ENCODE measurements at places on chromosomes 6 and 20.
A peak's percentile ranks its signal among the peaks of the same experiment; 100 is the strongest.

- no peak for DNase-seq
Observed at GRCh38 chr6:152874846-152875568, 107.8 kb downstream of the FBXO5 start.

DNA sequence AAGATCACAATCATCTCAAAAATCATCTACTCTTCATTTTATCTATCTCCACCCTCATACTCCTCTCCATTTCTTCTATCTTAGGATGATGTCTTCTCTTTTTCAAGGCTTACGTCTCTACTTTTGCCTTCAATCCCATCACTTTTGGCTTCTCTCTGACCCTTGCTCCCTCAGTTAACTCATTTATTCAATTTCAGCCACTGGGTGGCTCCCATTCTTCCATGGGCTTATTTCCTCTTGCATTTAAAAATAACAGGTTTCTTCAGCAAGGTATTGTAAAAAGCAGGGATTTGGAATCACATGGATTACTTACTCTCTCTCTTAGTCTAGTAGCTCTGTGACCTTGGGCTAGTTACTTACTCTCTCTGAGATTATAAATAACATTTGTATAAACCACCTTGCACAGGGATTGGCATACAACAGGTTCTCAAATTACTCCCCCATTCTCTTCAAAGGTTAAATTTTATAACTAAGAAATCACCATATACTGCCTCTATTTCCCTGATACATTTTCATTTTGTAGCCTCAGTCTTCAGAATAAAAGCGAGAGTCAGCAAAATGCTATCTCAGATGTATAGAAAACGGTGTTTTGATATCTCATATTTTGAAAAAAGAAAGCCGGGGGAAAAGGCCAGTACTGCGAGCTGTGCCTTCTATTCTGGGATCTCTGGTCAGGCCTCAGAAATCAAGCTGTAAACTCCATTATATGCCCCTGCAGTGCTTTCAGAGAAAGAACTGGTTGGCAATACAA is 5.5 kb downstream of the ZSCAN12 start:
- DNase-seq: no peak

GRCh38 chr20:43716757-43717615 is 9.8 kb downstream of the GTSF1L start:
- no peak for DNase-seq

DNA sequence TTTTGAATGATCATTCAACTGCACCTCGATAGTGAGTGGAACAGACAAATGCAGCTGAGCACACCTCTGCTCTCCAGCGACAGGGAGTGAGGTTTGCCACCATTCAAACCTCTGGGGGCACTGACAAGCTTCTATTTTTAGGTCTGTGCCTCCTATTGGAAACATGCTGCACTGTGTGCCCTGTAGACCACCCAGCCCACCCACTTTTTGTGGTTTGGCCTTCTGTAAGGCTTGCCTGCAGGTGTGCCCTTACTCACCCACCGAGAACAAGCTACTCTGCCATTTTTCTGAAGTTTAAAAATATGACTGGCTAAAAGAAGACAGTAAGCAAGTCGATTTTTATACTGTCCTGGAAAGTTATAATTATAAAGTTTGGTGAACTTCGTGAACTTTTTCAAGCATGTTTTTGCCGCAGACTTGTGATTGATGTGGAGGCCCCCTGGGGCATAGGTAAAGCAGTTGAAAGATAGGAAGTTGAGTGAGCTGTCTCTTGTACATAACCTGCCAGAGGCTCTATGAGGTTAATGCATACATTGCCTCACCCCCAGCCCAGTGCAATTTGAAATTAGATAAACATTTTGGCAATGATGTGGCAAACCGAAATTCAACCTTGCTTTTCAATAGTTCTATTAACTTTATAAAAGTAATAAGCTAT is 53.8 kb downstream of the ADGRG6 start:
- DNase-seq: no peak

GRCh38 chr6:24445704-24446103 is 43.0 kb downstream of the MRS2 start:
- DNase-seq: no peak

DNA sequence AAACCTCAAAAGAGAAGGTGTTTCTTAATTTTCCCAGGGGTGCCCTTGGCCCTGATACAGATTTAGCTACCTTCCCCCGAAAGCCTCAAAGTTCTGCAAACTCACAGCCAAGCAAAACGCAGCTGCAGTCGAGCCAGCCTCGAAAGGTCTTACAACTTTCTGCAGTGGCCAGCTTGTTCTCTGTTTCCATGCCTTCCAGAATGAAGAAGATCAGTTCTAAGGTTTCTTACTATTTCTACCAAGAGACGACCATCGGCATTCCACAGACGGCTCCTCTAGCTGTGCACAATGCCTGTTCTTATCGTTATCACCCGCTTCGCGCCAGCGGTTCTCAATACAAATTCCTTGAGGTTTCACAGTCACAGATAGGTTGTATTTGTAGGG is 28.5 kb upstream of the CCR6 start:
- DNase-seq: no peak

- no peak for DNase-seq
Observed at GRCh38 chr20:61629602-61630390, 377.7 kb downstream of the CDH4 start.

DNA sequence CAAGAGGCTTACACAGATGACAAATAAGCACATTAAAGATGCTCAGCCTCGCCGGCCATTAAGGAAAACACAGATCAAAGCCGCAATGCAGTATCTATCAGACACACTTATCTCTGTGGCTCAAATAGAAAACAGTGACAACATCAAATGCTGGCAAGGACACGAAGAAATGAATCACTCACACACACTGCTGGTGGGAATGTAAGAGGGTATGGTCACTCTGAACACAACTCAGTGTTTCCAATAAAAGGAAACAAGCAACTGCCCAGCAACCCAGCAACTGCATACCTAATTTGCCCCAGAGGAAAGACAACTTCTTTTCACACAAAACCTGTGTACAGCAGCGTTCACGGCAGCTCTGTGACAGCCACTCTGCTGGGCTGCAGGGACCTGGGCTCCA is 155.8 kb downstream of the WDR27 start:
- DNase-seq: no peak

- DNase-seq: no peak
Observed at GRCh38 chr6:166583230-166583965, 3.1 kb downstream of the RAMACL start.

DNA sequence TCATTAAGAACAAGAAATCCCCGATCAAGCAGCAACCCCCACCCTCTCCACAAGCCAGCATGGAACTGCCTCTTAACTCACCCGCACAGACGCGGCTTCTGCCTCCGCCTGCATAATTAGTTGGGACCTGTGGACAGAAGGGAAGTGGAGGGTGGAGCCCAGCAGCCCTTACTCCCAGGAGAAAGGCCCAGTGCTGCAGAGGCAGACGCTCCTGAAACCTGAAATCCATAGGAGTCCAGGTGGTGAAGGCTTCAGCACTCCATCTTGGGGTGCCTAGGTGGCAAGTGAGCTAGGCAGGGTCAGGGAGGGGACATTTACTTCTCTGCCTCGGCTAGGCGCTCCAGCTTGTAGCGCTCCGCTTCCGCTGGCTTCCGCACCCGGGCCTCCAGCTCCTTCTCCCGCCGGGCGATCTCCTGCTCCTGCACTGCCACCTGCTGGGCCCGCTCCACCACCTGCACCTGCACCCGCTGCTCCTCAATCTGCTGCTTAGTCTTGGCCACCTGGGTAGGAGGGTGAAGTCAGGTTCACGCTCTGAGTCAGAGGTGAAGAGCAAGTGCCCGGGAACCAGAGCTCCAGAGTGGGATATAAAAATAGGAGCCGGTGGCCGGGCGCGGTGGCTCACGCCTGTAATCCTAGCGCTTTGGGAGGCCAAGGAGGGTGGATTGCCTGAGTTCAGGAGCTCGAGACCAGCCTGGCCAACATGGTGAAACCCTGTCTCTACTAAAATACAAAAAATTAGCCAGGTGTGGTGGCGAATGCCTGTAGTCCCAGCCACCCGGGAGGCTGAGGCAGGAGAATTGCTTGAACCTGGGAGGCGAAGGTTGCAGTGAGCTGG is 10.7 kb downstream of the TUBB start:
- peak; percentile 88 for DNase-seq

- DNase-seq: no peak
Observed at GRCh38 chr6:37903351-37904340, 84.1 kb downstream of the ZFAND3 start.

DNA sequence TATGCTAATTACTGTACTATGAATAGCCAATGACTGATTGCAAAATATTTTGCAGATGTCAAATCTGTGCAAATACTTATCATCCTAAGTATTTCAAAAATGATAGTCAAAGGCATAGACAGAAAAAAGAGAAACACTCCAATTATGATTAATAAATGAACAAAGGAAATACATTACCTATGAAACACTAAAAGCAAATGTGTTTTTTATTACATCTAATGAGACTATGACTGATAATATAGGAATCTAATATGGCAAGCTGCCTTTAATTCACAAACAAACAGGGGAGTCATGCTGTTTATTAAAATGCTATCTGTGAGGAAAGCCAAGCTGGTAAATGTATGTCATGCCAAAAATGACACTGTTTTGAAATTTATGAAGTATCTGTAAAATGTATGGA is 713.2 kb upstream of the NRSN1 start:
- no peak for DNase-seq

DNA sequence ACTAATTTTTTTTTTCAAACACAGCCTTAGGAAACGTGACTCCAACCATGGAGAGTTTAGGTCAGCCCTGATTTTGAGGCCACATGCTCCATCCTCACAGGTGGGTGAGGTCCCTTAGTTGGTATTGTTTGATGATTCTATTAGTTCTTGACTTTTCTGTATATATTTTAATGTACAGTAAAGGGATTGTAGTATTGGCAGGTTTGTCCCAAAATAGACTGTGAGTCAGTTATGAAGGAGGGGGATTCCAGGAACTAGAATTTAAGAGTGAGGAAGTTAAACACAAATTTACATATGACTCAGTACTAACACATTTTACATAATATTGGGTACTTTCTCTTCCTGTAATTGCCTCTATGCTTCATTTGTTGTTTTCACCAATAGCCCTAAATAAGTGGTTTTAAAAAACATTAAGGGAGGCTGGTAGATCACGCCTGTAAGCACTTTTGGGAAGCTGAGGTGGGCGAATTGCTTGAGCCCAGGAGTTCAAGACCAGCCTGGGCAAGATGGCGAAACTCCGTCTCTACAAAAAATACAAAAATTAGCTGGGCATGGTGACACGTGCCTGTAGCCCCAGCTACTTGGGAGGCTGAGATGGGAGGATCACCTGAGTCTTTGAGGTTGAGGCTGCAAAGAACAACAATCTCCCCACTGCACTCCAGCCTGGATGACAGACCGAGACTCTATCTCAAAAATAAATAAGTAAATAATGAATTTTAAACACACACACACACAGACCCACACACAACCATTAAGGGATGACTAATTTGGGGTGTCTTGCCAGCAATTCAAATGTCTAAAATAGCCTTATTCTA is 81.8 kb downstream of the SGK1 start:
- DNase-seq: peak; percentile 52

DNA sequence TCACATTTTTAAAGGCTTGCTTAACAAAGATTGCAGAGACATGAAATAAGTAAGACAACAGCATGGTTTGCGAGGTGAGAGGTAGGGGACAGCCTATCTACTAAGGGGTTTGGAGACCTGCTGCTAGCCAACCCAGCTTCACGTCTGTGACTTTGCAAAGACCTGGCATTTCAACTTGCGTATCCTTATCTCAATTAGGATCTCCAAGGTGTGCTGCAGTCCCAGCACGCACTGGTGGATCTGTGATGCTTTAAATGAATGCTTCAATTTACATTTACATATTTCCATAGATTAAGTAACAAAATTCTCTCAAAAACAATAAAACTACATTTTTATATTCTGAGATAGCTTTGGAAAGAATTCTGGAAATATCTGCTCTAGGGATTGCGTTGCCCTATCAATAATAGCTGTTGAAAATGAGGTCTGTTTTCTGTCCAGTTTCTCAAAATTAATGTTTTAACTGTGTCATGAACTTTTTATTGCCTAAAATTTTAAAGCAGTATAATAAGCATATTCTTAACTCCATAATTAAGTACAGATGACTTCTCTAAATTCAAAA is 124.4 kb upstream of the EDN1 start:
- no peak for DNase-seq

DNA sequence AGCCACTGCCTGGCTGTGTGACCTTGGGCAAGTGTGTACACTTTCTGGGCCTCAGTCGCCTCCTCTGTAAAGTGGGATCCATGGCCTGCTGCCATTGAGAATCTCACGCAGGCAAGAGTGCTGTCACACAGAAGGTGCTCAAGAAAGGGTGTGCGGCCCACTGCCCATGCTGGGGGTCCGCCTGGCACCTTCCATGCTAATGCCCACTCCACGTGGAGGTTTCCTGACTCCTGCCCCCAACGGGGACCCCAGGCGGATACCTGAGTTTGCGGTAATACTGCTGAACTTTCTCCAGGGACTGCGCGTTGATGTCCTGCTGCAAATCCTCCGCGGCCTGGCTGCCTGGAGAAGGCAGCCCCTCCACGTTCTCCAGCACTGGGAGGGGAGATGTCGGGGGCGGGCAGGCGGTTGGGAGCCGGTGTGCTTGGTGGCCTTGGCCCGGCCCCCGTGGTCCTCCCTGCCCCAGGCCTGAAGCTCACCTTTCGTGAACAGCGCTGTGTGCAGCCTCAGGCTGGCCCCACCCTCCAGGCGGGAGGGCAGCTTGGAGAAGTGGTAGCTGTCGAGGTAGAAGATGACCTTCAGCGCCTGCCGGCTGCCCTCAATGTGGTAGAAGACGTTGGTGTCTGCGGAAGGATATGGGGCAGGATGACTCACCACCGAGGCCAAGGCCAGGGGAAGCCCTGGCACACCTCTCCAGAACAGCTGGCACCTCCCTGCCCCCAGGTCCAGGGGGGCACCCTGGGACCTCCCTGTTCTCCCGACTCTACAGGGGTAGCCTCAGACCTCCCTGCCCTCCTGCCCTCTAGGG is 195.6 kb downstream of the PREX1 start:
- DNase-seq: no peak

DNA sequence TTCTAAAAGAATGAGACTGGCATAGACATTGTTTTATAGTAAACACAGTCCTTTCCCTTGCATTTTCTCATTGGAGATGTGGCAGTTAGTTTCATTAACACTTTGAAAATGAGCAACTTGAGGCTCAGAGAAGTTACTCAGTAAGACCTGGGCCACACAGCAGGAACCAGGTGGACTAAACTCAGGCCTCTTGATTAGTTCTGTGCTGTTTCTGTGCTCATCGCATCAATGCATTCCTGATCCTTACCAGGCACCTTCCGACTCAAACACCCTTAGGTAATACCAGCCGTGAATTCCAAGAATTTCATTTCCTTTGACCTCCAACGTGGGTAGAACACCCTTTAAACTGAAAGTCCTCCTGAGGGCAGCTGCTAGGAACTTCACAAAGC is 362.8 kb downstream of the ESR1 start:
- DNase-seq: no peak

GRCh38 chr6:81997090-81997926 is 244.8 kb upstream of the TENT5A start:
- DNase-seq: no peak

GRCh38 chr6:49299279-49299678 is 163.8 kb downstream of the MMUT start:
- DNase-seq: no peak

- no peak for DNase-seq
Observed at GRCh38 chr6:2945153-2945452, 26.3 kb downstream of the SERPINB6 start.

GRCh38 chr20:54622333-54623295 is 147.2 kb downstream of the DOK5 start:
- DNase-seq: no peak

GRCh38 chr6:73389854-73390253 is 4.8 kb upstream of the DDX43 start:
- DNase-seq: no peak

- no peak for DNase-seq
Observed at GRCh38 chr20:53606364-53606985, 12.8 kb upstream of the ZNF217 start.
